ENCODE measurements at places on chromosomes 2 and 18.

DNA sequence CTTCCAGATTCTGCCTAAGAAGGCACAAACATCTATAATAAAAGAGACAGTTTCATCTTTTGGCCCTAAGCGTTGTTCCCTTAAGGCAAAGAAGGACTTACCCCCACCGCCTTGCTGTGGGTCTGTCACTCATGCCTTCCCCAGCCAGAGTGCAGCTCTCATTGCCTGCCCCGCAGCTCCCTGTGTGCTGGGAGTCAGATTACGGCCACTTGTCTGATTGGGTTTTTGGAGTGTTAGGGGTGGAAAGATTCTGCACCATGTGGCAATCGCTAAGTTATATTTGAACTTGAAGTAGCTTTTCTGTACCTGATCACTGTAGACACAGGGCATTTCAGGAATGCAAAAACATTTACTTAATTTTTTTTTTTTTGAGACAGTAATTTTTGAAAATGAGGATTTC, at the start of gene AQP4:
AQP4 (minus strand) TSS at position 151 of the 400 bp plus-strand sequence; CDS start at position 133, 18 bp downstream.
- DNase-seq: no peak

- no peak for DNase-seq
Measured at GRCh38 chr18:65934874-65935273, 184.1 kb downstream of the CDH7 start.

- no peak for DNase-seq
Measured at GRCh38 chr2:133675-134593, 87.6 kb upstream of the FAM110C start.

DNA sequence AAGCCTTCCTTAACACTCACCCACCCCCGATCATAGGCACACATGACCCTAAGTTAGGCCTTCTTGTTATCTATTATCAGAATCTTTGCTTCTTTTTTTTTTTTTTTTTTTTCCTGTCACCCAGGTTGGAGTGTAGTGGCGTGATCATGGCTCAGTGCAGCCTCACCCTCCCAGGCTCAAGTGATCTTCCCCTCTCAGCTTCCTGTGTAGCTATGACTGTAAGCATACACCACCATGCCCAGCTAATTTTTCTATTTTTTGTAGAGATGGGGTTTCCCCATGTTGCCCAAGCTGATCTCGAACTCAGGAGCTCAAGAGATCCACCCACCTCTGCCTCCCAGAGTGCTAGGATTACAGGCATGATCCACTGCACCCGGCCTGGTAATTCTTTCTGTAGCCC, 328.7 kb downstream of the NR4A2 start:
- DNase-seq: no peak

DNA sequence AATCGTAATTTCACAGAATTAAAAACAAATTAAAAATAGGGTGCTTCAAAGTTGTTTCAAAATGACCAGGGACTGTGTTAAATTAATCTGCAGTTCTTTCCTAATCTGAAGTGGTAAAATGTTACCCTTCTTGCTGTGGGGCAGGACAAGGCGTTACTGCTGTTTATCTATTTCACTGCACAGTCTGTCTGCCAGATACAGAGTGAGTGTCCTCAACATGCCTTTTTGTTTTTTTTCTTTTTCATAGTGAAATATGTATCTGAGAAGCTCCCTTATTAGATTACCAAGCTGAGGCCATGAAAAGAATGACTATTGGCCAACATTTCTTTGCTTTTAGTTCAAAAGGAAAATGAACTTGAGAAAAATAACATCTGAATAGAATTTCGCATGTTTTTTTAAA, 38.0 kb downstream of the KCTD1 start:
- DNase-seq: no peak

GRCh38 chr2:109275120-109276012, 146.4 kb downstream of the SH3RF3 start:
- no peak for DNase-seq

DNA sequence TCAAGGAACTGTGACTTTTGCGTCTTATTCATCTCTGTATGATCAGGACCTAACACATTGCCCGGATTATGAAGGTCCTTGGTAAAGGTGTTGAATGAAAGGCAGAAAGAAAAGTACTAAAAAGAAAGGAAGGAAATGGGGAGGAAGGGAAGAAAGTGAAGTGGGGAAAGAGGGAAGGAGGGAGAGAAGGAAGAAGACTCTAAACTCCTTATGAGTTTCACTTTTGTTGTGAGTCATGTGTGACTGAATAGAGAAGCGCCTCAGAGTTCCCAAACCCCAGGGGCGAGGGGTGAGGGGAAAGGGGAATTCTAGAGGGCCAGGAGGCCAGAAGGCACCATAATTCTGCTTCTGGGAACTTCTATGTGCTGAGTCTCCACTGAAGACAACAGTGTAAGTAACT, 30.9 kb upstream of the OSBPL6 start:
- DNase-seq: no peak

DNA sequence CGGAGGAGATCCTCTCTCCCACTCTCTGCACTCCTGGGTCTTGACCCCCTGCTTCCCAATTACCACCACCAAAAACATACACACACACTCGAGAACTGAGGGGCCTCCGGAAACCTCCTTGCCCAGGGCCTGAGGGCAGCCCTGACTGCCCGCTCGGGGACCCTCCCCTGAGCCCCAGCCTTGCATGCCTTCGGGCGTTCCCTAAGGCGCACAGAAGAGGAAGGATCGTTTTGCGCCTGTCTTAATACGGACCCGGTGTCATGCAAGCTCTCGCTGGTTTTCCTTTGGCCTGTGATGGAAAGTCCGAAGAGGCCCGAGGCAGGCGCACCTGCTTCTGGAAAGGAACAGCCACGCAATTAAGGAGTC, 19.8 kb downstream of the POU3F3 start:
- DNase-seq: no peak

DNA sequence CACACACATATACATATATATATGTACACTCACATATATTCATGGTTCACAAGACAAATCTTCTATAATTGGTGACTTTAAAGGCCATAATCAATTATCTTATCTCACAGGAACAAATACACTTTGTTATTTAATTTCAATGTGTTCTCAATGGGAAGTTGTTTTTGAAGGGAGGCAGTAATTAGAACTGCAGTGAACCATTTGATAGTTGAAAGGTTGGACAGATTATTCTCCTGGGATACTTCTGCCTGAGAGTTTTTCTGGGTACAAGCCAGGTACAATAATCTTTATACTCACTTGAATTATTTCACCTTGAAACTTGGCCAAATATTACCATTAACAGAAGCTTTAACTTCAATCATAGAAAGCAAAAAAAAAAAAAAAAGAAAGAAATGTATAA, 546.6 kb upstream of the LRRTM4 start:
- DNase-seq: no peak

DNA sequence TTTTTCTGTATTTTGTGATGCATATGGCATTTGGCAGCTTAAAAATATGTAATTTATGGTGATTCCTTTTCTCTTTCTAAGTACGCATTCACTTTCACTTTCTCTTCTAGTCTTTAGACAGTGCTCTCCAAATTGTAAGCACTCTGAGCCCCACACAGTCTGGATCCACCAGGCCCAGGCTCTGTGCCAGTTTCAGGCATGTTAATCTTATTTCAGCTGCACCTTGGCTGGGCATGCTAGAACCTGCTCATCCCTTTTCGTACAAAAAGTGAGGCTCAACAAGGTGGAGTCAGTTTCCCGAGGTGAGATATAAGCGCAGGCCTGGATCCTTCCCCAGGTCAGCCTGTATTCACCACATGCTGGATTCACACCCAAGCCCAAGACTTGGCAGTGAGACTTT, 203.9 kb downstream of the MTX2 start:
- no peak for DNase-seq

- no peak for DNase-seq
Measured at GRCh38 chr18:48839819-48840490, 110.8 kb downstream of the SMAD7 start.

- DNase-seq: no peak
Measured at GRCh38 chr2:237198164-237198855, 112.6 kb downstream of the COPS8 start.

GRCh38 chr2:234135750-234136221, 85.3 kb downstream of the SPP2 start:
- DNase-seq: peak; percentile 20

DNA sequence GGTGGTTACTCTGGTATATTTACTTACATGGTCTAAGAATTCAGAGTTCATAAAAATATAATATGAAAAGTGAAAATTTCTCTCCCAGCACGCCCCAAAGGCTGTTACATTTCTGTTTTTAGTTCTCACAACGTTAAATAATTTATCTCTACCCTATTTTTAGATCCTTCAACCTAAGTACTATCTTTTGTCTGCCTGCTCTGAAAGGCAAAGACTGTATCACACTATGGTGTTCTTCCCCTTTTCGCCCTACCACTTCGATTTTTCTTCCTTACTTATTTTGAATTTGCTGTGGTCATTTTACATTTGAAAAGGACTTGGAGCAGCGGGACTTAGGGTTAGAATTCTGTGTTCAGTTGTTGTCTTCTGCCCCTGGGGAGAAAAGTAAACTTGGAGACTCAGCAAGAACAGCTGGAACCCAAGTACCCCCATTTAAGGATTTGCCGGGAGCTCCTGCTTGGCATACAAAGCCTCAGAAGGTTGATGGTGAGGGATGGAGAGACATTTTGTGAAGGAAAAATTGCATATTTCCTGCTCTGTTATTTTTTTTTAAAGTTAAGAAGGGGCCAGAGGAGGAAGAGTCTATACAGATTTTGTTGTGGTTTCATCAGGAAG, 19.0 kb downstream of the ADAM23 start:
- no peak for DNase-seq

- no peak for DNase-seq
Measured at GRCh38 chr2:157843935-157844334, 32.2 kb downstream of the ACVR1 start.

DNA sequence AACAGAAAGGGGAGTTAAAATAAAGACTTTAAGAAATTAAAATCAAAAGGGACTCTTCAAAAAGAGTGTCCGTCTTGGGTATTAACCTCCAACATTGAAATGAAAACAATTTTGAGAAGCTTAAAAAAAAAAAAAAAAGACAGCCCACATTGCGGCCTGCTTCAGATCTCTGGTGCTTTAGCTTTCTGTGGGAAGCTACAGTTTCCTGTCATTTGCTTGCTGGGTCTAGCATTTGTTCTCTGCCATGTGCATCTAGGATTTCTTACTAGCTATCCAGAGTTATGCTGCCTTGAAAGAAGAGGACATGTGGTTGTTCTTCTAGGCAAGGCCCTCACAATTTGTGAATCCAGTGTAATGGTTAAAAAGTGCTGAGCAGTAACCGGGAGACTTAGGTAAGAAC, 375.3 kb downstream of the SLC4A3 start:
- no peak for DNase-seq

DNA sequence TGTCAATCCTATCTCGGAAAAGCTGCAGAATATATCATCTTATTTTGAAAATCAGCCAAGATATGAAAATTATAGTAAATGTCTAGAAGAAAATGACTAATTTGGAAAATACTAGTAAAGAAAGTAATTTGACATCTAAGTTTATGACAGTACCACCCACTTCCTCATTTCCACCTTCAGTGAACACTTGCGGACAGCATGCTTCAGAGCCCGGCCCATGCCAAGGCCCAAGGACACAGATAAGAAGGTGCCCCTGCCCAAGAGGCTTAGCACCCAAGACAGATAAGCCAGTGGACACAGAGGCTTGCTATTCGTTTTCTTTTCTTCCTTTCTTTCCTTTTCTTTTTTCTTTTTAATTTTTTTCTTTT, 4.8 kb upstream of the KCNG2 start:
- DNase-seq: no peak

GRCh38 chr2:73856214-73856613, 27.5 kb downstream of the STAMBP start:
- DNase-seq: no peak

Measured in brain pericyte (primary cell).